ENCODE measurements at places on chromosomes 2 and 18. TPM values are rescaled to one million over a fixed set of nuclear protein-coding genes. Genes with fewer than 3 reads are reported as not detected.

The RBKS gene
- total RNA-seq, result 6.9 TPM

The AQP12A gene
- total RNA-seq, result not detected

The MARS2 gene
- 12.1 TPM for total RNA-seq

The VAMP5 gene
- 0.25 TPM for total RNA-seq

The CCDC102B gene
- 0.81 TPM for total RNA-seq

The LCT gene
- 0.05 TPM for total RNA-seq

The ATP6V1B1 gene
- 3.6 TPM for total RNA-seq

The TLX2 gene
- 0.31 TPM for total RNA-seq

The ARID5A gene
- total RNA-seq, result 4.1 TPM

The OTOF gene
- total RNA-seq, result 0.13 TPM

The OR6B2 gene
- total RNA-seq, result not detected

All from A549 treated with Hydrocortisone at 1 μM for 4 hours (cell line).